Endothelial cell (in vitro differentiated cells): ENCODE measurements at places on chromosomes 6 and 20. TPM values are rescaled to one million over a fixed set of nuclear protein-coding genes. Genes with fewer than 3 reads are reported as not detected.

Gene RAB22A
- total RNA-seq = 14.2 TPM

Gene PPP1R3G
- 0.05 TPM for total RNA-seq

Gene PARD6B
- total RNA-seq = 7.1 TPM

Gene ZNF184
- total RNA-seq = 12.6 TPM

Gene PABPC1L
- 17.3 TPM for total RNA-seq

Gene DNAAF9
- total RNA-seq = 18.8 TPM

Gene ARMH2
- not detected for total RNA-seq

Gene SLC22A2
- total RNA-seq = not detected

Gene CDSN
- total RNA-seq = not detected

Gene PDSS2
- 7.9 TPM for total RNA-seq

Gene KCNG1
- total RNA-seq = 4.4 TPM

Gene ENPP5
- 4.8 TPM for total RNA-seq

Gene OR10C1
- not detected for total RNA-seq

Gene MUC22
- total RNA-seq = not detected

Gene TUBB2B
- total RNA-seq = 93.2 TPM

Gene SIRPD
- not detected for total RNA-seq

Gene KCNB1
- 0.36 TPM for total RNA-seq

Gene SALL4
- 65.4 TPM for total RNA-seq

Gene PHACTR2
- 181 TPM for total RNA-seq

Gene SMIM28
- total RNA-seq = not detected

Gene ENPP3
- total RNA-seq = 0.64 TPM

Gene RIMS1
- total RNA-seq = 1.8 TPM

Gene SMLR1
- not detected for total RNA-seq

Gene ECT2L
- total RNA-seq = not detected

Gene KIAA0408
- total RNA-seq = 6.4 TPM

Gene MATN4
- not detected for total RNA-seq

Gene MDFI
- total RNA-seq = 285 TPM

Gene RIPOR2
- total RNA-seq = 1.1 TPM

Gene RBCK1
- total RNA-seq = 68.8 TPM

Gene LGSN
- total RNA-seq = not detected

Gene BTN2A1
- total RNA-seq = 28.7 TPM

Gene OSER1
- 28.2 TPM for total RNA-seq

Gene KHDC1
- 2.6 TPM for total RNA-seq

Gene TRIM15
- not detected for total RNA-seq

Gene DLL1
- 59.5 TPM for total RNA-seq

Gene OLIG3
- total RNA-seq = not detected

Gene CGA
- total RNA-seq = not detected

Gene GSTA2
- not detected for total RNA-seq

Gene ZSCAN16
- total RNA-seq = 6.5 TPM

Gene CALHM6
- total RNA-seq = 1.3 TPM
